NCI-H345 (cell line): ENCODE measurements at places on chromosomes 3 and 15.

DNA sequence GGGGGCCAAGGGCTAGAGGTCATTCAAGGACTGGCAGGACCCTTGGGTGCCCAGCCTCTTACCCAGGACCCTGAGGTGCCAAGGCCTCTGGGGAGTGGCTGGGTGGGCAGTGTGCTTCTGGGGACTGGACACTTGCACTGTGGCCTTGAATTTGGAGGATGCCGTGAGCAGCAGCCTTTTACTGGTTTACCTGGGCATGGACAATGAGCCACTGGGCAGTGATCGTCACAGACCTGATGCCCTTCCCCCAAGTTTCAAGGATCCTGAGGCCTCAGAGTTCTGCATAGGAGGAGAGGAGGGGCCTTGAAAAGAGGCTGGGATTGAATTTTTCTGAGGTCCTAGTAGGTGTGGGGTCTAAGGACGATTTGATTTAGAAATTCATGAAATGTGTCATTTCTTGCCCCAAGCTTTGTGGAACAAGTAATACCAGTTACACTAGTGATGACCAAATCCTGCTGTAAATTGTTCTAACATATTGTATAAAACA is 146.1 kb upstream of the TPM1 start:
- DNase-seq = no peak

- no peak for DNase-seq
These were observed 201.9 kb upstream of the STRIT1 start for GRCh38 chr3:155495387-155495786.

DNA sequence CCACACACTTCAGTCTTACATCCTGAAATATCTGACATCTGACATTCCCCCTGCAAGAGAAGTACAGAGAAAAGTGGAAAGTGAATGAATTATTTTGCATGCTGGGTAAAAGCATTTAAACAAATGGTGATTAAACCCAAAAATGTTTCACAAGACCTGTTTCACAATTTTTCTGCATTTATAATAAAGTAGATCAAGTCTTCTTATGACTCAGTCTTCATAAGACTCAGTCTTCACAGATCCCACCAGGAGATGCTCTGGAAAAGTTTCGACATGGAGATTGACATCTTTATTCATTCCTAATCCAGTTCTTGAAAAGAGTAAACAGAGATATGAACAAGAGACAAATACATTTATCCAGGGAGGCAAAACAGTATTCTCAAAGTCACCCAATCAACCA is 13.2 kb upstream of the EDC3 start:
- no peak for DNase-seq

DNA sequence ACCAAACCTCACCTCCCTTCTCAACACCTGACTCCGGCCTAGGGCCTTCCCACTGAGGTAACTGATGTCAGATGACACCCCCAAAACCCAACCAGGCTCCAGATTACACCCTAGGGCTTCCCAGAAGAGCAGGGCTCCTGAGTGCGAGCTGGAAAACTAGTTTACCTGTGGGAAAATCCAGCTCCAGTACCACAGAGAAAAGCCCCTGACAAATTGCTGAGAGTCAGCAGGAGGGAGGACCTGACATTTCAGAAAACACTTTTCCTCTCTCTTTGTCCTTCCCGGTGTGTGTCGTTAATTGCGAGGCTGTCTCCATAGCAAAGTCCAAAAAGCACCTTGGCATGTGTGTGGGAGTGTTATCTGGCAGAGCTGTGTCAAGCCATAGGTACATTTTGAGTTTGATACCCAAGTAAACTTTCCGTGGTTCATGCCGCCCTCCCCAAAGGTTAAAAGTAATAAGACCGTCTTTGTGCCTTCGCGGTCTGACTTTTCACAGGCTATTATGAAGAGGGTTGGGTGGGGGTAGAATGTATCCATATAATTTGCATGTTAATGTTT is 79.8 kb upstream of the FNDC3B start:
- DNase-seq = no peak

GRCh38 chr15:95763426-95763825 is 567.1 kb upstream of the NR2F2 start:
- DNase-seq = no peak

- no peak for DNase-seq
These were observed 87.0 kb upstream of the MYO5C start for GRCh38 chr15:52382647-52383046.

DNA sequence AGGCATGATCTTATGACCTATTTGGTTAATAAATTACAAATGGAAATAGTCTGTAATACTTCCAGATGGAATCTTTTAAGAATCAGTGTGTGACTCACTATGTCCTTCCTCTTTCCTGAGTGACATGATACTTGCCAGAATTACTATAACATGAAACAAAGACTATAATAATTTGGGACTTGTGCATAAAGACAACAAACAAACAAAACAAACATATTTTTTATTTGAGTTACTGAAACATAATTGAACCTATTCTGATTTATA is 1268.1 kb downstream of the OTOL1 start:
- DNase-seq = no peak

- DNase-seq = no peak
These were observed 33.2 kb downstream of the TUBGCP4 start for GRCh38 chr15:43404130-43404529.

DNA sequence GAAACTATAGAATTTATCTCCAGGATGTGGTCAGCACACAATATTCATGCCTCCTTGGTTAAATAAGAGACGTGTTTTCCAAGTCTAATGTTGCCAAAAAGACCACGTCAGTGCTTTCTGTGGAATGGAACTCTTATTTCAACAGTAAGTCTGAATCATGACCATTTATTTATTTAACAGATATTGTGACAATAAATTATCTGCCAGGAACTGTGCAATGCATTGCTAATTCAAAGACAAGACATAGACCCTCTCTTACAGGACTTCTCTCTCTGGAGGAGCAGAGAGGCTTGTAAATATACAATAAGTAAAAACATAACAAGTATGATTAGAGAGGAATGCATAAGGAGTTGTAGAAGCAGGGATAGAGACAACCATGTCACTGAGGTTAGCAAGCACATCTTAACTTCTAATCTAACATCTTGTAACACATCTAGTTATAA is 227.5 kb downstream of the DTWD1 start:
- DNase-seq = no peak

DNA sequence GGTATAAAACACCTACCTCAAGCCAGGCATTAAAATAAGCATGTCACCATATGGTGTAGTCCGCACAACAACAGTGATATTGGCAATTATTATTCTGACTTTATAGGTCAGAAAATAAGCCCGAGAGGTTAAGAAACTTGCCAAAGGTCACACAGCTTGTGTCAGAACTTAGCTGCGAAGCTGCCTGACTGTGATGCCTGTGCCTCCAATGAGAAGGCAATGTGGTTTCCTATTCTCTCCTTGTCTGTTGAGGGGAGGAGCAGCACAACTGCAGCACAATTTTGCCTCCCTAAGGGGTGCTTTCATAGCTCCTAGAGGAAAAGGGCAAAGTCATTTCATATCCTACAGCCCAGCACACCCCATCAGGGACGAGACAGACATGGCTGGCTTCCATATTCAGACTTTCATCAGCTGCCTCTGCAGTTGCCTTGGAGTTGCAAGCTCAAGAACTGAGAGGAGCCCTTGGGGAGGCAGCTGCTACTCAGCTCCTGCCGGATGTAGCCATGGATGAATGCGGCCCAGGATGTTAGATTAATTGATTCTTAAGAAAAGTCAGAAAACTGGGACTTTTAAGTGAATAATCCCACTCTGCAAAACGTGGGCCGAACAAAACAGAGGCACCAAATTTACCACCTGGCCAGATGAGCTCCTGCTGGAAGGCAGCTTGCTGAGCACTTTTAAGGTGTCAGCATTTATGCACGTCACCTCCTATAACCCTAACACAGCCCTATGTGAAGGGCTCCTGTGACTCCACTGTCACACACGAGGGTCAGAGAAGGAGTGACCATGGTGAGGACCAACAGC is 38.5 kb downstream of the MYO5C start:
- DNase-seq = no peak

DNA sequence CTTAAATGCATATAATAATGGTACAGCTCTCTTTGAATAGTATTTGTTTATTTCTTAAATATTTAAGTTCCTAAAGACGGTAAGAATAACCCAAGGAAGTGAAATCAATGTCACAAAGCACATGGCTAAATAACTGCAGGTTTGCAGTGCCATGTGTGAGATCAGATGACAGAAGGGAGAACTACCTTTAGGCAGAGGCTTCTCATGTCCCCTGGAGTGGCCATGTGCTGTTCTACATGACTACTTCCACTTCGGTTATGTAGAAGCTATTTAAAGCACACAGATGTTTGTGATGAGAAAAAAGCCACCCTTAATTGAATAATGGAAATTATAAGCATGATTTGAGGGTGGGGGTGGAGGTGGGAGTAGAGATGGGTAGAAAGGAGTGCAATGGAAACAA is 109.1 kb downstream of the UBE3A start:
- DNase-seq = no peak

- no peak for DNase-seq
These were observed 6.3 kb downstream of the CCPG1 start for GRCh38 chr15:55401786-55402246.

DNA sequence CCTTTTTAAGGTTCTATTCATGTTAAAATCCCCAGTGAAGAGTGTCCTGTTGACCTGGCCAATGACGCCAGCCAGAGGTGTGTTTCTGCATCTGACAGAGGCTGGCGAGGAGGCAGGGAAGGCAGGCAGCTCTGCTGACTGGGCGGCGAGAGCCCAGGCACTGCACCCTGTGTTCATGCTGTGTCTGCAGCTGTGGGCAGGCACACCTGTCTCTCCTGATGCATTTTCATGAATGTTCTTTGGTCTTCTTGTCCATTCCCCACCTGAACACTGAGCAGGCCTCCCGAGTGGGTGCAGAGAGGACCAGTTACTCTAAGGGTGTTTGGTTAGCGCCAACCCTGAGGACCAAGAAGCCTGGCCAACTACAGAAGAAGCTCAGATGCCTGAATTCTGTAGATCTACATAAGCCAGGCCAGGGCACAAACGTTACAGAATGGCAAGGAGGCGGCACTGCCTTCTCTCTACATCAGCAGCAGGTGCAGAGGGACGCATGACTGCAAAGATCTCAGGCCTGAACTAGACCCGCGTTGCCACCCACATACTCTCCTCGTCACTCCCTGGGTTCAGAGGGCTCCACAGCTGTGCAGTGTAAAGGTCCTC is 233.7 kb downstream of the OCA2 start:
- peak; percentile 2 for DNase-seq

GRCh38 chr15:47822048-47822447 is 104.7 kb downstream of the SEMA6D start:
- DNase-seq = no peak

DNA sequence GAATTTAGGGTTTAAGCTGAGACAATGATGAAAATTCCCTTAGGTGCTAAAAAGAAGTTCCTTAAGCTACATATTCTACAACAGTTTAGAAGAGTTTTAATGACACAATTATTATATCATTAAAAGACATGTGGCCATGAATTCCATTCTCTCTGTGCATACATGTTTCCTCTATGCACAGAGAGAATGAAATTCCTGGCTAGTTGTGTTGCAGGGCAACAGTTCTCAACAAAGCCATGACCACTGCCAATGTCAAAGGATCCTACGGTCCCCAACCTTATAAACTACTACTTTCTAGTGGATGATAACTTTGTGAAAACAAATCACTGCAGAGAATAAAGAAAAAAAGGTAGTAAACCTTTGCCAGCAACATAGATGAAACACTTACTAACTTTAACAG is 122.7 kb downstream of the OTOL1 start:
- DNase-seq = no peak

DNA sequence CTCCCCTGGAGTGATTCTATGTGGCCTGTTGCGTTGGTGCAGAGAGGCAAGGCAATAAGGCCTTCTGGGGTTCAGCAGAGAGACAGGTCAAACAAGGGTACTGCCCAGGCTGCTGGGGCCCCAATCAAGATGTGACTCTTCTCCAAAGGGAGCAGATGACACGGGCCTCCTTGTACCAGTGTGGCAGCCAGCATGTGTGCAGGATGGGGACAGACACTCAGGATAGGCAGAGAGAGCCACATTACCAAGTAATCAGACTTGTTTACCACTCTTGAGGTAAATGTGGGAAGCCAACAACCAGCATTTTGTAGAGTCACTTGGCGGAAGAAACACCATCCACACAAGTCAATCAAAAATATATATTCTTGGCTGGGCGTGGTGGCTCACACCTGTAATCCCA is 95.3 kb upstream of the DLG1 start:
- DNase-seq = no peak

- DNase-seq = no peak
These were observed 4.7 kb downstream of the CDAN1 start for GRCh38 chr15:42732095-42732827.

- no peak for DNase-seq
These were observed 4.3 kb downstream of the MECOM start for GRCh38 chr3:169659096-169659819.

GRCh38 chr3:115436767-115437301 is 186.5 kb upstream of the GAP43 start:
- DNase-seq = no peak

DNA sequence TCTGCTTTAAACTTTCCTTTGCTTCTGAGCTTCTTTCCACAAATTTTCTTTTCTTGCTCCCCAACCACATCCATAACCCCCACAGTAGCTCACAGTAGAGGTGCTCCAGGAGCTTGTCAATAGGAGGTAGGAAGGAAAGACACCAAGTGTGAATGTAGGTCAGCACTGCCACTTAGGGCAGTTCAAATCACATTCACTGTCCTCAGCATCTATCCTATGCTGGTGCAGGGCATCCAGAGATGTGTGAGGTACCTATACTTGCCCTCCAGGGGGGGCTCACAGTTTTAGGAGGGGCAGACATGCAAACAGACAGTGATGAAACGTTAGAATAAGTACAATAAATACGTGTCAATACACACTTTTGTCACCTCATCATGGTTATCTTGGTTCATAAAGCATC is 1.5 kb upstream of the SPSB4 start:
- no peak for DNase-seq

DNA sequence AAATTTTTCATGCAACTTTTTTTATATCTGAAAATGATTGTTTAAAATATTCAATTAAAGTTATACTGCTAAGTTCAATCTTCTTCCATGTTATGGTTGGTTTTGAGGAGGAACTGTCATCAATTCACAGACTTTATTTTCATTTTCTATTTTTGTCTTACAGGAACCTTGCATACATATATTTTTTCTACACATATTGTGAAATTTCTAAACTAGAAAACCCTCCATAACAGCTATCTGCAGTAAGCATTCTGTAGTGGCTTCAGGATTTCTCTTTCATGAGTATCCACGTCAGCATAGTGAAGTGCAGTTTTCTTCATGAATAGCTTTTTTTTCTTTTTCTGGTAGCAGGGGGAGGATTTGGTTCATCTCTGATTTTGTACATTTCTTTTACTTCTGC is 48.2 kb downstream of the ATR start:
- no peak for DNase-seq
